ENCODE measurements at places on chromosomes 2 and 18. TPM values are rescaled to one million over a fixed set of nuclear protein-coding genes. Genes with fewer than 3 reads are reported as not detected.

GRCh38 chr2:3169106-3169870, 208.3 kb downstream of the EIPR1 start:
- DNase-seq = no peak
- no peaks in the 10 kb centered on the region for H3K27me3 ChIP-seq
- peaks cover 17% of the 10 kb centered on the region for H3K4me1 ChIP-seq
- H3K36me3 ChIP-seq = peaks cover 10% of the 10 kb centered on the region
- peak overlapping the region; percentile 21 for H3K4me3 ChIP-seq

DNA sequence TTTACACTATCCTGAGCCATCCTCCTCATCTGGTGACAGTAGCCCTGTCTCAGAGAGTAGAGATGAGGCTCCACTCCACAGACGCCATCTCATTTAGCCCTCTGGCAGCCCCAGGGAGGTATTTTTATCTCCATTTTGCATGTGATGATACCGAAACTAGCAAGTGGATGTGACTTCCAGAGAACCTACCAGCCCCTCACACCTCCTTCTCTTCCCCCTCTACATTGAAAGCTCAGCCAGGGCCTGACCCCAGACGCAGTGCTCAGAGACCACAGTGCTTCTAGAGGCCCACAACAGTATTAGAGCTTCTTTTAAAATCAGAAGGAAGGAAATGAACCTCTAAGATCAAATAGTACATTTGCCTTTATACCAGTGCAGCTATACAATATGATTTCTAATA, 8.3 kb downstream of the GYPC start:
- peaks cover 77% of the 10 kb centered on the region for H3K4me1 ChIP-seq
- no peak for DNase-seq
- no peaks in the 10 kb centered on the region for H3K27me3 ChIP-seq
- H3K36me3 ChIP-seq = peaks cover 2% of the 10 kb centered on the region
- peak overlapping the region; percentile 10 for H3K4me3 ChIP-seq

- DNase-seq = no peak
- H3K27me3 ChIP-seq = no peaks in the 10 kb centered on the region
- peaks cover 4% of the 10 kb centered on the region for H3K36me3 ChIP-seq
- H3K4me1 ChIP-seq = peaks cover 9% of the 10 kb centered on the region
Measured at GRCh38 chr2:48674933-48675332, 57.3 kb downstream of the GTF2A1L start.

PXDN gene
- 218 TPM for total RNA-seq

ANAPC1 gene
- 69.0 TPM for total RNA-seq

GRCh38 chr2:182630207-182630606, 85.8 kb upstream of the DNAJC10 start:
- H3K27ac ChIP-seq = no peak overlapping the region
- no peaks in the 10 kb centered on the region for H3K27me3 ChIP-seq

DNA sequence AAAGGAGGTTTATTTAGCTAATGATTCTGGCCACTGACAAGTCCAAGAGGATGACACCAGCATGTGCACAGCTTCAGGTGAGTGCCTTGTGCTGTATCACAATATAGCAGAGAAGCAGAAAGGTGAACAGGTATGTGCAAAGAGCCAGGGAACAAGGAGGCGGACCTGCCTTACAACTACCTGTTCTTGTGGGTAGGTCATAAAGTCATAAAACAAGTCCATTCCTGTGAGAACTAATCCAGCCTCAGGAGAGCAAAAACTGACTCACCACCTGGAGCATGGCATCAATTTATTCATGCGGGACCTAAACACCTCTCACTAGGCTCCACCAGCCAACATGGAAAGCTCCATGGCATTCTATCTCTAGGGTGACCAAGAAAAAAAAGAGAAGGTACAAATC, 234.2 kb downstream of the ASXL3 start:
- H3K4me3 ChIP-seq = no peak overlapping the region
- H3K36me3 ChIP-seq = no peaks in the 10 kb centered on the region
- H3K27ac ChIP-seq = no peak overlapping the region
- H3K4me1 ChIP-seq = no peaks in the 10 kb centered on the region
- H3K27me3 ChIP-seq = no peaks in the 10 kb centered on the region

CYP27A1 gene
- 4.8 TPM for total RNA-seq

GRCh38 chr18:1252534-1252933, 347.9 kb downstream of the ADCYAP1 start:
- peaks cover 11% of the 10 kb centered on the region for H3K36me3 ChIP-seq
- no peak overlapping the region for H3K4me3 ChIP-seq
- H3K27me3 ChIP-seq = no peaks in the 10 kb centered on the region
- H3K4me1 ChIP-seq = peaks cover 19% of the 10 kb centered on the region
- H3K27ac ChIP-seq = no peak overlapping the region

Data from neural crest cell (in vitro differentiated cells).